Kidney epithelial cell (primary cell): ENCODE measurements at places on chromosomes 16 and 17. TPM values are rescaled to one million over a fixed set of nuclear protein-coding genes. Genes with fewer than 3 reads are reported as not detected.

Gene NPIPB8
- not detected in 2 replicates for total RNA-seq

Gene PSMC3IP
- total RNA-seq: 3.9 and 7.9 TPM in 2 replicates

Gene DOC2B
- 26.7 and 38.1 TPM in 2 replicates for total RNA-seq

Gene EVPL
- total RNA-seq: 8.5 and 8.8 TPM in 2 replicates

Gene PIK3R5
- 0.96 and 1.7 TPM in 2 replicates for total RNA-seq
